ENCODE measurements at places on chromosomes 4 and X. TPM values are rescaled to one million over a fixed set of nuclear protein-coding genes. Genes with fewer than 3 reads are reported as not detected.

ANK2 gene
- 95.1 TPM for total RNA-seq

QRFPR gene
- total RNA-seq = not detected

CTAG2 gene
- total RNA-seq = not detected

ADH1C gene
- 0.83 TPM for total RNA-seq

ALG13 gene
- total RNA-seq = 38.0 TPM

TCEAL2 gene
- 0.26 TPM for total RNA-seq

LIN54 gene
- total RNA-seq = 15.2 TPM

PSAPL1 gene
- total RNA-seq = not detected

TIGD4 gene
- under 0.01 TPM for total RNA-seq

SHISA3 gene
- total RNA-seq = 0.33 TPM

FAM193A gene
- 7.4 TPM for total RNA-seq

ITM2A gene
- total RNA-seq = 0.17 TPM

KCNE5 gene
- 0.51 TPM for total RNA-seq

ANOS1 gene
- total RNA-seq = under 0.01 TPM

NDUFB11 gene
- total RNA-seq = 72.7 TPM

ADH1A gene
- total RNA-seq = not detected

UGT2B10 gene
- not detected for total RNA-seq

NONO gene
- total RNA-seq = 355 TPM

RAB40AL gene
- total RNA-seq = 0.33 TPM

NLRP2B gene
- under 0.01 TPM for total RNA-seq

F8A2 gene
- not detected for total RNA-seq

DNAAF6 gene
- total RNA-seq = not detected

GAGE13 gene
- total RNA-seq = not detected

TMPRSS11B gene
- not detected for total RNA-seq

GRPEL1 gene
- total RNA-seq = 20.8 TPM

TEX13B gene
- not detected for total RNA-seq

HCCS gene
- total RNA-seq = 22.0 TPM

INTU gene
- 9.5 TPM for total RNA-seq

MAGEA4 gene
- total RNA-seq = not detected

TEX11 gene
- under 0.01 TPM for total RNA-seq

CFI gene
- total RNA-seq = 10.2 TPM

PHEX gene
- 1.7 TPM for total RNA-seq

FRMD7 gene
- 0.26 TPM for total RNA-seq

CXCL6 gene
- total RNA-seq = 0.77 TPM

MPP1 gene
- 19.0 TPM for total RNA-seq

SLC9B1 gene
- total RNA-seq = 2.0 TPM

GEMIN8 gene
- 20.1 TPM for total RNA-seq

IRS4 gene
- not detected for total RNA-seq

NEUROG2 gene
- total RNA-seq = not detected

GPRIN3 gene
- total RNA-seq = under 0.01 TPM

APLN gene
- total RNA-seq = 0.17 TPM

PCSK1N gene
- total RNA-seq = 0.17 TPM

MGAT4D gene
- total RNA-seq = not detected

IL13RA2 gene
- total RNA-seq = 42.1 TPM

PLA2G12A gene
- total RNA-seq = 18.0 TPM

GABRQ gene
- total RNA-seq = under 0.01 TPM

PFKFB1 gene
- not detected for total RNA-seq

TXLNG gene
- total RNA-seq = 11.6 TPM

FGFBP2 gene
- not detected for total RNA-seq

FOXR2 gene
- total RNA-seq = not detected

GAGE12H gene
- total RNA-seq = not detected

BANK1 gene
- total RNA-seq = 0.26 TPM

Data from fibroblast of lung (primary cell).